ENCODE measurements at places on chromosomes 1 and 21. TPM values are rescaled to one million over a fixed set of nuclear protein-coding genes. Genes with fewer than 3 reads are reported as not detected.

DNA sequence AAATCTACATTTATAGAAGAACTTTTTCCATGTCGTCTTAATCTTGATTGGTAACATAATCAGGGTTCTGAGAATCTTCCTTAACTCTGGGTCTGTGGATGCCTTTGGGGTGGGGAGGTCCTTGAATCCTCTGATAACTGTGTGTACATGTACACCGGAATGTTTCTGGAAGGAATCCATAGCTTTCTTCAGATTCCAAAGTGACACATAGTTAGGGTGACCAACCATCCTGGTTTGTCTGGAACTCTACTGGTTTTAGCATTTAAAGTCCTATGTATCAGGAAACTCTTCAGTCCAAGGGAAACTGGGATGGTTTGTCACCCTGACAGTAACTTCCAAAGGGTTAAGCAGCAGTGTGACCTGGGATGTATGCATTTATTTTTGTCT is 16.8 kb downstream of the STRIP1 start:
- no peak for DNase-seq

- DNase-seq: no peak
Observed at GRCh38 chr1:108106775-108107174, 93.4 kb downstream of the SLC25A24 start.

- DNase-seq: no peak
Observed at GRCh38 chr1:43351421-43352350, 7.1 kb upstream of the CDC20 start.

GRCh38 chr1:212255705-212256307 is 29.4 kb upstream of the PPP2R5A start:
- peak; percentile 40 for DNase-seq

The SSR2 gene
- total RNA-seq: 111 TPM

The IGFN1 gene
- 78.6 TPM for total RNA-seq

- DNase-seq: no peak
Observed at GRCh38 chr1:60017508-60018205, 55.9 kb downstream of the C1orf87 start.

DNA sequence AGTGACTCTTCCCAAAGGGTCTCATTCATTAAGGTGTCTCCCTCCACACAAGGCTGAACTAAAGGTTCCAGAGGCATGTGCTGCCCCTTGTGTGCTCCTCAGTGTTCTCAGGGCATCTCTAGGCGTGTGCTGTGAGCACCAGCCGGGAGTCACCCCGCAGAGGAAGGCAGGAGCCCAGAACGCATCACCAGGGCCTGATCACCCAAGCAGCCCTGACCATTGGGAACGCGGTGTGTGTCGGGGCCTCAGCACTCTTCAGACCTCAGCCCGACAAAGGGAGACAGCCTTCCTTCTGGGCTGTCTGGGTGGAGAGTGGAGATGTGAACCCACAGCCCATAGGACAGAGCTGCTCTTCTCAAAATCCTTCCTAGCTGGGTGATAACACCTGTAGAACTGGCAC is 9.1 kb downstream of the SLC37A1 start:
- DNase-seq: no peak

DNA sequence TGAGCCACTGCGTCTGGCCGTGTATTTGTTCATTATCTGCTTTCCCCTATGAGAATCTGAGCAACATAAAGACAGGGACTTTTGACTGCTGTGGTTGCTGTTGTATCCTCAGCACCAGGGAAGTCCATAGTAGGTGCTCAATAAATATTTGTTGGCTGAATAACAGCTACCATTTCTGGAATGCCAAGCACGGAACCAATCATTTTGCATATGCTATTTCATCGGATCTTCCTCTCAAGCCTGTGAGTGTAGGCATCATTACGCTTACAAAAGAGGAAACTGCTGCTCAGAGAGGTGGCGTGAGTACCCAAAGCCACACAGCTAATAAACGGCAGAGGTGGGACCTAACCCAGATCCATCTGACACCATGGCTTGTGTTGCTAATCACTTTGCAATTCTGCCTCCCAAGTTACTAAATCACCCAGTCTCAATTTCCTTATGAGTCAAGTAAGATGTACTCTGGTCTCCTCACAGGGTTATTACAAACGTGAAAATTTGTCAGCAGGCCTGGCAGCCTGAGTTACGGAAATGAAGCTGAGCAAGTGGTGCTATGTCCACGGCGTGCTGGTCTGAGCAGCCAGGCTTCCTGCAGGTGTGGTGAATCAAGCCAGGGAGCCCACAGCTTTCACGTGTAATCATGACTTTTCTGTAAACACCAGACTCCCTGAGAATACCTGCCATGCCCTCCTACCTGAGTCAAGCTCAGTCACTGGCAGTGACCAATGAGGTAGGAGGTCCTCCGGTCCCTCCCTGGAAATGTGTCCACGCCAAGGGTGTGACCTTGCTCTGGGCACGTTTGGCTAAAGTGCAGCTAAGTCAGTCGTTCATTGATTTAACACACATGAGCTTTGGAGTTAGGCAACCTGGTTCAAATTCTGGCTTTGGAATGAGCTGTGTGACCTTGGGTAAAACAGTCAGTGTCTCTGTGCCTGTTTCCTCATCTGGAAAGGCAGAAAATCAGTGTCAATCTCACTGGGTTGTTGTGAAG is 4.8 kb upstream of the RHCE start:
- DNase-seq: no peak

The IGSF3 gene
- total RNA-seq: 10.9 TPM

The YBEY gene
- 25.1 TPM for total RNA-seq

DNA sequence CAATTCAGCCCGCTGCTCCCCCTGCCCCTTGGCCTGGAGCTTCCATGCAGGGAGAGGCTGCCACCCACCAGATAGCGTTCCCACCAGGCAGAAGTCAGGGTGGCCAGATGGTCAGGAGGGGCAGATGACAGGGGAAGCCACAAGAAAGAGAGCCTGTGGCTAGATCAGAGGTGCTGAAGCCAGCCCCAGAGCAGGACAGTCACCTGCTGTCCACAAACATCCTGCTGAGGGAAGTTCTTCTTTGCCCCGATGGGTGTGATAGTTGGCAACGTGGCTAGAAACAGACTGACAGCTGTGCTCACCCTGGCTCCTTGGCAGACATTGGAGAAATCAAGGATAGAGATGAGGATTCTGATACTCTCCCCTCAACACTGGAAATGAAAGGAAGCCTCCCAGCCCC is 27.2 kb upstream of the SRP9 start:
- DNase-seq: no peak

The TOR1AIP2 gene
- 115 TPM for total RNA-seq

DNA sequence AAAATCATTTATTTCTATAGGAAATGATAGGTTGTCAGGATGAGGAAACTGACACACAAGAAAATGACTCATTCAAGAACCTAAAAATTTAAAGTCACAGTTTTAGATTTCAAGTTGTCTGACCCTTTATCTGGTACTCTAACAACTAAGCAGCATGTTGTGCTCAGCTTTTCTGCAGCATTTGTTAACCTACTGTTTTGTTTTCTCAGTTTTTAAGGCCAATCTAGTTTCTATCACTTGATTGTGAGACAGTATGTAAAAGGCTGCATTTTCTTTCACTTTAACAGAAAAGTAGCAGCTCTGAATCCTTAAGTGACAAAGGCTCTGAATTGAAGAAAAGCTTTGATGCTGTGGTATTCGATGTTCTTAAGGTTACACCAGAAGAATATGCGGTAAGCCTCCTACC is 59.1 kb downstream of the RALGPS2 start:
- DNase-seq: no peak

DNA sequence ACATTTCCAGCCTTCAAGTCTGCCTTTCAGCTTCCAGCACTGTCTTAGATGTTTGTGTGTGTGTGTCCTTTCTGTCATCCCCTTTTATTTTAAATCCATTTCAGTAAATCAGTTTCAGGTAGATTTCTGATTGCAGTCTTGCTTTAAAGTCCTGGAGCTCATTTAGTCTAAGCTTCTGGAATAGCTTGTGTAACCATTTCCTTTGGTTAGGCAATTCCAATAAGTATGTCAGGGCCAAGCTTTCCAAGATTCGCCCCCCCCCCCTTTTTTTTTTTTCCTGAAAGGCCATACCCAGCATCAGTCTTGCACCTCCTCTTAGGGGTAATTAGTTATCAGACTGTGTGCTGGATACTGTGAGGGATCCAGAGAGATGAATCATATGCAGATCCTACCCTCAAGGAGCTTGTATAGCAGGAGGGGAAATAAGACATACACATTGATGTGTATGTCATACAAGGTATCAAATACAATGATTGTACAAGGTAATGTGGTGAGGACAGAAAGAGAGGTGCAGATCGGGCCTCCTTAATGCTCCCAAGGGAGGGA is 41.3 kb downstream of the NFYC start:
- no peak for DNase-seq

Data from thyroid gland (tissue), 4 donors.